Stimulated activated CD8-positive, alpha-beta memory T cell treated with anti-CD3 and anti-CD28 coated beads, Interleukin-4, amount 100 ng/mL, for 4 hours (primary cell): ENCODE measurements at places on chromosomes 4 and X.

DNA sequence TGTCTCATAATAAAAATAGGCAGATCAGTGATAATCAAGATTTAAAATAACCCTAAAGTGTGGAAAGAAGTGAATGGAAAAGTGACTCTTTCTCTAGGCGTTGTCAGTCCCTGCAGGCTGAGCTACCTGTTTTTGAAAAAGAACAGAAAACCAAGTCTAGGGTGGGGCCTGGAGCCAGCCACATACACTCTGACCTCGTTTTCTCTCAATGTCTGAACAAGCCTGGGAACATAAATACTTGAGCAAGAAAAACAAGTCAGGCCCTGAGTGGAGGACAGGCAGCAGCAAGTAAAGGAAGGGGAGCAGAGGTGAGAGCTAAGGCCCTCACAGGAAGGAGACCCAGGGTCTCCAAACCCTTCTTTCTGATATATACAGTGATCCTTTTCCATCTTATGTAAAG, 91.7 kb upstream of the HPF1 start:
- no peak for DNase-seq

- DNase-seq = no peak
These were observed 152.6 kb downstream of the GRIA3 start for GRCh38 chrX:123336666-123337065.

- no peak for DNase-seq
These were observed 26.5 kb downstream of the RASSF6 start for GRCh38 chr4:73593631-73594241.

- no peak for DNase-seq
These were observed 39.5 kb downstream of the TMEM165 start for GRCh38 chr4:55435141-55435841.

DNA sequence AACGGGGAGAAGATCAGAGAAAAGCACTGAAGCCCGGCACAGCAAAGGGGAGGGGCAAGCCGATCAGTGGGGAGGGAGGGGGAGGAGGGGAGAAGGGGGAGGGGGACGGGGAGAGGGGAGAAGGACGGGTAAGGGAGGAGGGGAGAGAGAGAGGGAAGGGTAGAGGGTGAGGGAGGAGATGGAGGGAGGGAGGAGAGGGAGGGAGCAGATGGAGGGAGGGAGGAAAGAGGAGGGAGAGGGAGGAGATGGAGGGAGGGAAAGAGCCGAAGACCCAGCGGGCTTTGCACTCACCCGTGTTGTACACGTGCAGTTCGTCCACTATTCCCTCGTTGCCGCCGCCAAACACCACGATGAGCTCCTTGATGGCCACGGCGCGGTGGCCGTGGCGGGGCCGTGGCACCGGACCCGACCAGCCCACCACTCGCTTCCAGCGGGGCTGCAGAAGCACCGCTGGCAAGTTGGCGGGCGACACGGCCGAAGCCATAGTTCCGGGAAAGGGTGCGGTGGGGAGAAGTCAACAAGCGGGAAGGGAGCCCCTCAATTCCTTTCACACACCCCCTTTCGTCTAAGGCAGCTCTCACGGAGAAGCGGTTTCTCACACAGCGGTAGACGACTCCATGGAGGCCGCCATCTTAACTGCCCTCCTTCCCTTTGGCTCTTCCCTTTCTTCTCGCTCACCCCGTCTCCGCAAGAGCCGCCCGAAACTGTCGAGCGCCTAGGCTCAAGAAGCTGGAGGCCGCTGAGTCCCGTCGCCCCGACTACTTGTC, 1.1 kb downstream of the HCFC1 start:
- DNase-seq = no peak

DNA sequence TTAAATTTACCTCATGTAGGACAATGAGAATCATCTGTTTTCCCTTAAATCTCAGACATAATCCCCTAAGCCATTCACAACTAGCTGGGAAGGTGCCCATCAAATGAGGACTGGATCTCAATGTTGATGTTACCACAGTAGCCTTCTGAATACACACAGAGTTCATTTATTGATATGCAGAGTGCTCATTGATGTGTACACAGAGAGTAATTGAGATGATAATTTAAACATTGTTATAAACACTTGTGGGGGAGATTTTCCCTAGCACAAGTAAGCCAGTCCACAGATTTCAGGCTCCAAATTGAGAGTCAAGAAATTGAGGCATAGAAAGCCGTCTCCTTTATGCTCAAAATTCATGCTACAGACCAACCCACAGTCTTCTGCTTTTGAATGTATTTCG, 273.4 kb upstream of the TRPC5 start:
- no peak for DNase-seq

DNA sequence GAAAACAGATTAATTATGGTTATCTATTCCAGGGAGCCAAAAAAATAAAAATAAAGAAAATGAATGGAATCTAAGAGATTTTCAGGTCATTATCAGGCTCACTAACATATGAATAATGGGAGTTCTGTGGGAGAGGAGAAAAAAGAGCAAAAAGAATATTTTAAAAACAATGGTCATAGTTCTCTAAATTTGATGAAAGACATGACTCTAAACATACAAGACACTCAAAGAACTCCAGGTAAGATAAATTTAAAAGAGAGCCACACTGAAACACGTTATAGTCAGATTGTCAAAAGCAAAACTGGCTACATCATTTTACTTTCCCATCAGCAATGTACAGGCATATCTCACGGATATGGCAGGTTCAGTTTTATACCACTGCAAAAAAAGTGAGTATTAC, 520.0 kb downstream of the ANKRD50 start:
- DNase-seq = no peak

DNA sequence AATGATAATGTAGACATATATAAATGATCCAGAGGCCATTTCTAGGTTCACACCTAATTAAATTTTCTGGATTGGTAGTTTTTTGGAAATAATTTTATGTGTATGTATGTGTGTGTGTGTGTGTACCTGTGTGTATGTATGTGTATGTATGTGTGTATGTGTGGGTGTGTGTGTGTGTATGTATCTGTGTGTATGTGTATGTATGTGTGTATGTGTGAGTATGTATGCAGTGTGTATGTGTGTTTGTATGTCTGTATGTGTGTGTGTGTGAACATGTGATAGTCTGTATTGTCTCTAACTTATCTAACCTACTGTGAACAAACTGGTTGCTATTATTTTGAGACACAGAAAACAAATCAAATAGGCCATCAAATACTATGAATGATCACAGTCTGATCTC, 152.6 kb downstream of the COL25A1 start:
- no peak for DNase-seq

DNA sequence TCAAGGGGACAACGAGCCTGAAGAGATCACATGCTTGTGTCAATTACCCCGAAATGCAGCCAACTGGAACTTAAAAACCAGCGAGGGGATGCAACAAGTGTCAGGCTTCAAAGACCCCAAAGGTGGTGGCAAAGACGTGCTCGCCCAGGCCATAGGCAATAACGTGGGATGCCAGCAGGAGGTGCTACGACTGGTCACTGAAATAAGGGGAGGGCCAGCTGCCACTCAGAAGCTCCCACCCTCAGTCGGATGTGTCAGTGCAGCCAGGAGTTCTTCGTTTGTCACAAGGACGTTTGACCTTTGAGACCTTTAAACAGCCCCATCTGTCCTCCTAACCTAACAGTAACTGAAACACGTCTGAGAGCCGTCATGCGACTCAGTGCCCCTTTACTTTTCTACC, 556.8 kb upstream of the PCDH10 start:
- DNase-seq = no peak

GRCh38 chrX:23797371-23798128, 14.6 kb downstream of the SAT1 start:
- DNase-seq = no peak

DNA sequence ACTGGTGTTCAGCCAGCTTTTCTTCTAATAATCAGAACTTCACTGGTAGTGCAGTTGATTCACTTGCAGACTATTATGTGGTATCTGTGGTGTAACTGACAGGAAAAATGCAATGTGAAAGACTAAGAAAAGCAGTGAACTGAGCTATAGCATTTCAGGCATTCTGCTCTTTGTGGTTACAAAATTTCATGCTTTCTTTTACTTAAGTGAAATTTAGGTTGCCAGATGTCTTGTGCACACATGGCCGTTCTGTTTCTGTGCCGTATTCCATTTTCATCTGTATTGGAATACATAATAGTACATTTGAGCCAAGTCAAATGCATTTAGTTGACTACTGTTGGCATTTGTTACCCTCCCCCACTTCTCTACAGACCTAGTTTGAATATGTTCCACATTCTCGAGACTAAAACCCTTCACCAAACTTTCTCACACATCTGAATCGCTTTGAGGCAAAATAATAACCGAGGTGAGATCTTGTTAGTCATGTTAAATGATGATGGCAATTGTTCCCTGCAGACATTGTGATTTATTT, 8.2 kb downstream of the RTL3 start:
- no peak for DNase-seq

DNA sequence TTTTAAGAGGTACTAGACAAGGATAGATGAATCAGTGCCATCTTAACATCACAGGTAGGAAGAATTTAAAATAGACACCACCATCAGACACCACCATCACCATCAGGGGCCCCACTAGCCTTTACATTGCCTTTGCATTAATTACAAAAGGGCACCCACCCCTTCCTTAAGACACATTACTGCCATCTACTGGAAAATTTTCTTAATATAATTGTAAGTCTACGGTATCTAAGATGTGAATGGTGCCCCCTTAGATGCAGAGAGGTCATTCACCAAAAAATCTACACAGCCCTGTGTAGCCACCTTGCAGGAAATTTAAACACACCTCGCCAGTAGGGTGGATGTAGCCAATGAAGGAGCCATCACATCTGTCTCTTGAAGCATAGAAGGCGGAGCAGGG, 184.1 kb downstream of the MID1IP1 start:
- no peak for DNase-seq

- no peak for DNase-seq
These were observed 84.5 kb downstream of the WFS1 start for GRCh38 chr4:6354119-6354518.

DNA sequence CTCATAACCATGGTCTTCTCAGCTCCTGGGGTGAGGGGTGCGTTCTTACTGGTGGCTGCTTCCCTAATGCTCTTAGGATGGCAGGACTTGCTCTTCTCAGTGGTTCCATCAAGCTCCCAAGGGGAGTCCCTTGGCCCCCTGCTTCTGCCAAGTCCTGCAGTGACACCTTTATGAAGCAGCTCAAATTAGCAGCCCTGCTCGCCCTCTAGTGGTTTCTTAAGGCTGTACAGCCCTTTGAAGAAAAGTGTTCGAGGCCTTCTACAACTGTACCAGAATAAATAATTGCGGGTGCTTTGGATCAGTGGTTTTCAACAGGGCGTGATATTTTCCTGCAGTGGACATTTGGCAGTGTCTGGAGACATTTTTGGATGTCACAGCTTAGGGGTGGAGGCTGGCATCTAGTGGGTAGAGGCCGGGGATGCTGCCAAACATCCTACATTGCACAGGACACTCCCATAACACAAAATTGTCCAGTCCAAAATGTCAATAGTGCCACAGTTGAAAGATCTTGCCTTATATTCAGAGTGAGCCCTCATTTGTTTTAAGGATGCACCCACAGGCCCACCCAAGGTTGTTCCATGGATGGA, 204.7 kb upstream of the S100G start:
- no peak for DNase-seq

GRCh38 chr4:41448934-41449333, 89.0 kb upstream of the LIMCH1 start:
- DNase-seq = no peak

DNA sequence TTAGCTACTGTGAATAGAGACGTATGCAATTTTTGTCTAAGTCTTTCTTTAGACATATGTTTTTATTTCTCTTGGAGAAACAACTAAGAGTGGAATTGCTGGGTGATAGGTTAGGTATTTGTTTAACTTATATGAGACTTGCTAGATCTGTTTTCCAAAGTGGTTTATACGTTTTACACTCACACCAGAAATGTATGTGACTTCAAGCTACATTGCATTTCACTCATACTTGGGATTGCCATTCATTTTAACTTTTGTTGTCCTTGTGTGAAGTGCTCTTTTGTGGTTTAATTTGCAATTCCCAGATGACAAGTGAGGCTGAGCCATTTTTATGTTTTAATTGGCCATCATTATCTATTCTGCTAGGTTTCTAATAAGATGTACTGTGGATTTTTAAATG, 817.2 kb downstream of the GLUD2 start:
- DNase-seq = no peak

GRCh38 chrX:101029665-101030064, 22.2 kb downstream of the TRMT2B start:
- no peak for DNase-seq

- no peak for DNase-seq
These were observed 847.6 kb upstream of the LCORL start for GRCh38 chr4:18869166-18869565.

DNA sequence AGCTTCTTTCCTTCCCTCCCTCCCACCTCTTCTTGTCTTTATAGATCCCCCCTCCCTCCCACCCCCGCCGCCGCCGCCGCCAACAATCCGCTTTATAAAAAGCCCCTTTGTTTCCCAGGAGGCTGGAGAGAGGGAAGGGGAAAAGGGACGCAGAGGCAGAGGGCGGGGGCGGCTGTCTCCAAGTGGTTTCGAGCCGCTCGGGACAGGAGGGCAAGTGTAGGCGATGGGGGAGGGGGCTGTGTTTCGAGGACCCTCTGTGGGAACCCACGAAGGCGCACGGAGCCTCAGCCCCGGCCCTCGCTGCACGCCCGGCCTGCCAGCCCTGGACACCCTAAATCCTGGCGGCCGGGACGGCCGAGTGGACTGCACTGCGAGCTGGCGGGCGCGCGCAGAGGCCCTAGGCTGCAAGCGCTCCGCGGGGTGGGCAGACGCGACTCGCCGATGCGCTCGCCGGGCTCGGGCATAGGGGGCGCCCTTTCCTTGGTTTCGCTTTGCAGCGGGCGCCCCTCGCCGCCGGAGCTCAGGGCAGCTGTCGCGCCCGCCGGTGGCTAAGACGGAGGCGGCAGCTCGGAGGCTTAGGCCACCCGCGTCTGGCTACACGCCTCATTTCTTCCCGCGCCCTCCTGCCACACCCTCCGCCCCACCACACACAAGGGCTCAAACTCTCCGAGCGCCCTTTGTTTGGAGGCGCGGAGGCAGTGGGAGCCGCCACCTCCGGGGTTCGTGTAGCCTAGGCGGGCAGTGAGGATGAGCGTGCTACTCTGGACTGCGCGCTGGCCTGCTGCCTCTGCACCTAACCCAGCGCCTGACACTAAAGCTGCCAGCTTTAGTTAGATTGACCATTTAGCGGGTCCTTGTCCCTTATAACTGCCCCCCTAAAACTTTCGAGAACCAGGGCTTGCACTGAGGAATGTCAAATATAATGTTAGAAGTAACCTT, 2.2 kb downstream of the MAMLD1 start:
- no peak for DNase-seq

DNA sequence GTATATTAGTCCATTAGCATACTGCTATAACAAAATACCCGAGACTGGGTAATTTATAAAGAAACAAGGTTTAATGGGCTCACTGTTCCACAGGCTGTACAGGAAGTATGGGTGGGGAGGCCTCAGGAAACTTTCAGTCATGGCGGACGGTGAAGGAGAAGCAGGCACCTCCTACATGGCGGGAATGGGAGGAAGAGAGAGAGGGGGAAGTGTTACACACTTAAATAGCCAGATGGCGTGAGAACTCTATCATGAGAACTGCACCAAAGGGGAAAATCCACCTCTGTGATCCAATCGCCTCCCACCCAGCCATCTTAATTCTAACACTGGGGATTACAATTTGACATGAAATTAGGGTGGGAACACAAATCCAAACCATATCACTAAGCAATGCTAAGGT, 98.9 kb upstream of the SH3RF1 start:
- no peak for DNase-seq
